ENCODE measurements at places on chromosomes 4 and X.
A peak's percentile ranks its signal among the peaks of the same experiment; 100 is the strongest.

GRCh38 chrX:134679221-134679620 lies 20.9 kb upstream of the PLAC1 start:
- no peak overlapping the region for H3K4me3 ChIP-seq
- no peaks in the 10 kb centered on the region for H3K36me3 ChIP-seq
- no peak overlapping the region for H3K27ac ChIP-seq
- no peaks in the 10 kb centered on the region for H3K27me3 ChIP-seq

GRCh38 chr4:147779451-147779850 lies 47.6 kb downstream of the ARHGAP10 start:
- H3K4me3 ChIP-seq = no peak overlapping the region
- no peaks in the 10 kb centered on the region for H3K36me3 ChIP-seq
- no peak for DNase-seq
- H3K4me1 ChIP-seq = peaks cover 13% of the 10 kb centered on the region
- H3K27me3 ChIP-seq = no peaks in the 10 kb centered on the region

GRCh38 chrX:129597905-129598304 lies 56.9 kb downstream of the APLN start:
- no peak overlapping the region for H3K4me3 ChIP-seq
- H3K36me3 ChIP-seq = peaks cover 2% of the 10 kb centered on the region
- no peak overlapping the region for H3K27ac ChIP-seq
- peaks cover 3% of the 10 kb centered on the region for H3K4me1 ChIP-seq

DNA sequence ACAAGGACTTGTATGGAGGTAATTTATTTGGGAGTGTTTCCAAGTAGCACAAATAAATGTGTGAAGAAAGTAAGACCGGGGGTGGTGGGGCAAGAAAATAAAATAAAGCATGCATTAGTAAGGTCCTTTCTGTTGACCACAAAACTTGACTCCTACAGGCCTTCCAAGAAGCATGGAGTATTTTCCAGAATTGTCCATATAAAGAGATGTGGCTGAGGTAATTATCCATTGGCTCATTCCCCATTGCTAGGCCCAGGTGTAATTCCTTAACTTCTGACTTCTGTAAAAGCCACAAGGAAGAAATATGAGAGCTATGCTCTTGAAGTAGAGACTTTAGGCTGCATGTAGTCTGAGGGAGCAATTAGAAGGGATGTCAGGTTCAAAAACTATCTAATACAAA lies 430.5 kb upstream of the PABPC4L start:
- H3K27me3 ChIP-seq = no peaks in the 10 kb centered on the region
- no peaks in the 10 kb centered on the region for H3K36me3 ChIP-seq
- DNase-seq = peak; percentile 83
- H3K27ac ChIP-seq = no peak overlapping the region
- no peaks in the 10 kb centered on the region for H3K4me1 ChIP-seq

Measured in astrocyte (in vitro differentiated cells and primary cell).